ENCODE measurements at places on chromosomes 2 and 18.
A peak's percentile ranks its signal among the peaks of the same experiment; 100 is the strongest.

- no peak for DNase-seq
These were observed 745.9 kb upstream of the SLC8A1 start for GRCh38 chr2:41197781-41198180.

DNA sequence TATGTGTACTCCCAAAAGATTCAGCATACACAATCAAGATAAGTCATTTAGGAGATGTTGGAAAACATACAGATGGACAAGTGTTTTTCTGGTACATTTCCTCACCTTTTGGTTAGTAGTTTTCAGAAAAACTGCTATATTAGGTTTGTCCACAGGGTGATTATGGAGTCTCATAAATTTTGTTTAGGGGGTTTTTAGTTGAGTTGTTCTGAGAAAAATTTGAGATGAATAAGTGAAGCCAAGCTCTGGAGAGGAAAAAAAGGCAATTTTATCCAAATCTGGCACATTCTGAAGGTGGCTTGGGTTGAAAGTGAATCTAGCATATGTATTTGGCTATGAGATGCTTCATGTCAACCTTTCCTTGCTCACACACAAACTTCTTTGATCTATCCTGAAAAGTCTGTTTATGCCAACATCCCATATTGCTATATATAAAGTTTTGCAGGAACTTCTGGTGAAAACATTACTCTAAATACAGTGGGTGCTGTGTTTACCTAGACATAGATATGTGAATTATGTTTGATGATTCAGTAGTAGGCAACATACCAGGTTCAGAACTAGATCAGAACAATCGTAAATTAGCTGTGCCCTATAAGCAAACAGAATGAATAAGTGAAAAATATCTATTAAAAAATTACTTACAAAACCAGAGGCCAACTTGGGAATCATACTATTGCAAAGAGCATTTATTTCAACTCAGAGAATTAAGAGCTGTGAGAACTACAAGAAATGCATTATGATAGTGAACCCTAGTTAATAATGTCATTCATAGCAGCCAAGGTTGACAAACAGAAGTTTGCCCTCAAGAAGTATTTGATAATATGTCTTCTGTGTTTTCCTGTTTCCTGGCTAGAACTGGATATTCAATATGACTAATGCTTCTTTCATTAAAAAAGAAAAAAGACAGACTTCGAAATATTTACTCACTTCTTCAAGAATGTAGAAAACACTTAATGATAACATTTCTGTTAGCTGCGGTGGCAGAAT is 552.0 kb downstream of the IRS1 start:
- no peak for DNase-seq

GRCh38 chr2:23939987-23940717 is at the start of gene UBXN2A:
Gene UBXN2A, plus strand, starts transcription at chr2:23940463. Its CDS starts 17,852 bp downstream, at chr2:23958315.
- DNase-seq: peak; percentile 50

- no peak for DNase-seq
These were observed 126.0 kb downstream of the NXPH2 start for GRCh38 chr2:138654146-138654545.

- peak; percentile 12 for DNase-seq
These were observed 150.6 kb downstream of the RIF1 start for GRCh38 chr2:151560289-151560688.

GRCh38 chr18:58205443-58206160 is 161.6 kb downstream of the NEDD4L start:
- DNase-seq: no peak

GRCh38 chr2:127770973-127771735 is 39.8 kb downstream of the WDR33 start:
- no peak for DNase-seq

GRCh38 chr2:126696644-126697520 is 40.9 kb downstream of the GYPC start:
- no peak for DNase-seq

DNA sequence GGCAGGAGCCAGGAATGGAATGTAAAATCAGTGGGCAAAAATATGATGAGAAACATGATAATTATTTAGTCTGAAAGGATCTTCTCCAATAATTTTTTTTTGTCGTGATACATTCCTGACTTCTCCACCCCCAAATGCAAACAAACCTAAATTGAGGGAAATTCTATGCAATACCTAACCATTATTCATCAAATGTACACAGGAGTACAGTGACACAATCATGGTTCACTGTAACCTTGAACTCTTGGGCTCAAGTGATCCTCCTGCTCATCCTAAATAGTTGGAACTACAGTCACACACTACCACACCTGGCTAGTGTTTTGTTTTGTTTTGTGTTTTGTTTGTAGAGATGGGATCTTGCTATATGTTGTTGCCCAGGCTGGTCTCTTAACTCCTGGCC is 46.5 kb downstream of the RAB10 start:
- no peak for DNase-seq

DNA sequence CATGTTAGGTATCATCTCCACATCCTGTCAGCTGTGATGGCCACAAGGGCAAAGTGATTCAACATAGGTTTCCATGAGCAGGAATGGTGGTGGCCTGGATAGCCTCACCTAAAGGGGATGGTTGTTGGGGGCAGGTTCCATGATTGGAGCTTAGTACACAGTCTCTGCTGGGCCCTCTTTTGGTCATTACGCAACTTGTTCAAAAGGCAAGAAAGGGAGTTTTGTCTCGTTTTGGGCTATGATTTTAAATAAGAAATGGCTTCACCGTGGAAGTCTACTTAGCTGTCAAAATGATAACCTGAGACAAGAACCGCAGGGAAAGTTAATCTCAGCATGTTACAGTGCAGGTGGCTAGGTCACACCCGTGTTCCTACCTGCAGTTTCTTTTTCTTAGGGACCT is 13.1 kb upstream of the MC4R start:
- DNase-seq: no peak

- no peak for DNase-seq
These were observed 299.0 kb downstream of the FBXO15 start for GRCh38 chr18:73848656-73849055.

DNA sequence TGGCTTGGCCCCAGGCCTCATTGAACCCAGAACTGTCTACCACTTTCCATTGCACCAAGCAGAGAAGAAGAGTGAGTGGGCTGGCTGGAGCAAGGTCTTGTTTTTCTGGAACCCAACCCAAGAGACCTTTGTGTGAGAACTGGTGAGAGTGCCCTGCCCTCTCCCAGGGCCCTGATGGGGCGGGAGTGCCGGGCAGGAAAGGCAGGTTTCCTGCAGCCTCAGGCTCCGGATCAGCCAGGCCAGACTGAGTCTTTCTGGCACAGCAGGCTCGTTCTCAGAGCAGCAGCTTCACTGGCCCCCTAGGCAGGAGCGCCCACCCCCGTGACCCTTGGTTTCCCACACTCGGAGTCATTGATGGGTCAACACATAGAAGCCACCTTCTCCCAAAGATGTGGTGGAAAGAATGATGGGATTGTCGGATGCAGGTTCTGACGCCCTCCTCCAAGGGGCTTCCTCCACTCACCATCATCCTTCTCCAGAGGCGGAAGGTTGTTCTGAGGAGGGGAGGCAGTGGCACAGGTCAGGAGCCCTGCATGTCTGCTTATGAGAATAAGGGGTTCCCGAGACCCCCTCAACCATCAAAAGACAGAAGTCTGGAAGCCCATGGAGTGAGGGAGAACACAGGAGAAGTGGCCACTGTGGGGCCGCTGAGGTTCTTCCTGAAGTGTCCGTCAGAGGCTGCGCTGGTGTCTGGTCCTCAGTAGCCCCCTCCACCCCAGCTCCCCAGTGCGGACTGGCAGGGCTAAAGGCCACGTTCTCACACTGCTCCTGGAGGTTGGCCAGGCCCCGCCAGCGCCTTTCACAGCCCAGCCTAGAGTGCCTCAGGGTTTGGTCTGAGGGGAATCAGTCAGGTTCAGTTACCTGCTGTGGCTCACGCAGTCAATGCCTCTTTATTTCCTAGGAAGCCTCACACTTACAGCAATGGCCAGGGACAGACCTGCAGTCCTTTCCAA is 62.8 kb upstream of the LAPTM4A start:
- DNase-seq: no peak

DNA sequence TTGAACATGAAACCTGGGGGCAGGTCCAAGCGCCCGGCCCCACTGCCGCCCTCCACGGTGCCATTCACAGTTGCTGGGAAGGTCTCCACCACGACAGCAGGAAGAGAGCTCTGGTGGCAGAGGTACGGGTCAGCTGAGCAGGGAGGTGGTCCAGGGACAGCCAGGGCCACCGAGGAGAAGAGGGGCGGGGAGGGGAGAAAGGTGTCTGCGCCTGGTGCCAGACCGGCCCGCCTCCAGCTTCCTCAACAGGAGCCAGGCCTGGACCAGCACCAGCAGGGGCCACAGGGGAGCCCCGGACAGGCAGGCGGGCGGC is 56.2 kb downstream of the BIN1 start:
- no peak for DNase-seq

- DNase-seq: no peak
These were observed 200.4 kb downstream of the AGPS start for GRCh38 chr2:177592945-177593344.

DNA sequence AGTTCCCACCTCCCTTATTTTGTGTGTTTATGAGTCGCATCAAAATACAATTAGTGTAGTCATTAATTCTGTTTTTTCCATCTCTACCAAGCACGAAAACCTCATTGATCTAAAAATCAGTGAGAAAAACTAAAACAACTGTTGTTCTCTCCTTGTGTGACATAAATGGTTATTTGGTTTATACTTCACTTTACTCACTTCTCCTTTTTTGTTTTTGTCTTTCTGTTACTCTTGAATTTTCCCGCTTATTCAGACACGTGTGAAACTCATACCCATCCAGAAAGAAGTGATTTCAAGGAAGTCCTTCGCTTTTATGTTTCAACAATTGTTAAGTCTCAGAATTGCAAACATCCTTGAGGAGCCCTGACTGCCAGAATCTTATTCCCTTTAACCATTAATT is 121.6 kb downstream of the EML6 start:
- no peak for DNase-seq

GRCh38 chr18:3877678-3878077 is 427.7 kb downstream of the TGIF1 start:
- no peak for DNase-seq

DNA sequence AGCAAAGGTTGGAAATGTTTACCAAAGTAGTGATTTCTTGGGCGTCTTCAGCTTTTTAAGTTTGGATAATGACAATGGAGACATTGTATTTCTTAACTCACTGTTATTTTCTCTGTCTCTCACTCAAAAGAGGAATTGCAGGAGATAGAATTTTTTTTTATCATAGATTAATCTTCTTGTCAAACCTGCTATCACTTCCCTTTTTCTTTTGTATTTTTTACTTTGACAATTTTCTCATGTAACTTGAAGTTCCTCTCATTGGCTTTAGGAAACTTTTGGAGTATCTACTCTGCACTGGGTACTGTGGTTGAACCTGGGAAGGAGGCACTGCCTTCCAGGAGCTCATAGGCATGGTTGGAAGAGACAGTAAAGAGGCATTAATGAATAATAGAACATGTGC is 489.1 kb downstream of the CNTNAP5 start:
- DNase-seq: no peak

GRCh38 chr18:12478269-12479047 is 70.7 kb downstream of the PRELID3A start:
- no peak for DNase-seq

DNA sequence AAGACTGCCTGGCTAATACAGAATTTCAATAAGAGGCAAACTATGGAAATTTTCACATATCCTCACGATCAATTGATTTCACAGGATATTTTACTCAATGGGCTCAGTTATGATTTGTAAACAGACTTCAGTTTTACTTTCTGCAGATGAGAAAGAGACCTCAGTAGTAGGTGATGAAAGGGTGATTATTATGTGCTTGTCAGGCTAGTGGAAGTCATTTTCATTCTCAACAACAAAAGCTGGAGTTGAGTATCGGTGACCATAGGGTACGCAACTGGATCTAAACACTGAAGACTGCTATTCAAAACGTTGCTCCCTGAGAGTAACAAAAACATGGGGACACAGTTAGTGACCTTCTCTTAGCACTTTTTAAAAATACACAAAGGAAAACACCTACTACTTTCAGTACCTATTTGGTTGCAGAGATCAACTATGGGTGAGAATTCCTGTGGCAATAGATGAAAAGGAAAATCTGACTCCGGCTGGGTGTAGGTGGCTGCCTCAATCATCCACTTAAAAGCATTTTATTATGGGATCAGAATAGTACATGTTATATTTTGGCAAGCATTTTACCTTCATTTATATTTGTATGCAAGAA is 126.2 kb upstream of the VRK2 start:
- DNase-seq: no peak

DNA sequence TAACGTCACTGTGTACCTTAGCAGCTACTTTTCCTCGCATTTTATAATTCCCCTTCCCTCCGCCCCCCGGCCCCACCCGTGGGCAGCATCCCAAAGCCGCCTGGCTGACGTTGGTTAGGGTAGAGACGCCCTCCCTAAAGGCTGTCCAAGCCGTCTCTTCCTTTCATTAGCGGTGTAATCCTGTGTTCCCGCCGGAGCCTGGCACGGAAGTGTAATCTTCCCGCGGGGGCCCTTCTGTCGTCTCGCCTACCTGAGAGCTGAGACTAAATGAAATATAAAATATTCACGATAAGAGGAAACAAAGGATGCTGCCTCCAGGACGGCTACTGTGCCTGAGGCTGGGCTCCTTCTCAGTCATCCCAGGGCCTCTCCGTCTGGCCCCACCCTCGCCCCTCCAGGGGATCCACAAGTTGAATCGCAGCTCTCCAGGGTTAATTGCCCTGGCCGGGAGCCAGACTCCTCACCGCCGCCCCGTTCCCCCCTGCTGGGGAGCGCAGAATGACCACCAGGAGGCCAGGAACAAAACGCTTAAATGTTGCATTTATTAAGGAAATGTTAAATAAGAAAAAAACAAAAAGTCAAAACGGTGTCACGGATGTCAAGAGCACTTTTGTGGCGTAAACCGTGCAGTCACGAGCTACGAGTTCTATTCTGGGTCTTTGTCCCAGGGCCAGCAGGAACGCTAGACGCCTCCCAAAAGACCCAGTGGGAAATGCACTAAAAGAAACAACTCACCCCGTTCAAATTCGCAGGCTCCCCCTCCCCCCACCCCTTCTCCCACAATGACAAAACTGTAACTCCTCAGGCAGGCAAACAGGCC is 1.5 kb downstream of the RPRM start:
- no peak for DNase-seq

- no peak for DNase-seq
These were observed 6.0 kb downstream of the SCG2 start for GRCh38 chr2:223596208-223596607.

GRCh38 chr2:96264656-96265348 is 995 bp downstream of the TMEM127 start:
- DNase-seq: no peak

GRCh38 chr2:1153920-1154319 is 203.3 kb downstream of the SNTG2 start:
- no peak for DNase-seq

GRCh38 chr2:216792222-216793021 is 67.4 kb downstream of the TNP1 start:
- peak; percentile 27 for DNase-seq

- no peak for DNase-seq
These were observed 125.6 kb downstream of the HRH4 start for GRCh38 chr18:24585996-24586566.

GRCh38 chr2:9474361-9475057 is at the start of gene IAH1:
Gene IAH1, plus strand, starts transcription at chr2:9474551. Its CDS starts 16 bp downstream, at chr2:9474567.
- peak; percentile 35 for DNase-seq

DNA sequence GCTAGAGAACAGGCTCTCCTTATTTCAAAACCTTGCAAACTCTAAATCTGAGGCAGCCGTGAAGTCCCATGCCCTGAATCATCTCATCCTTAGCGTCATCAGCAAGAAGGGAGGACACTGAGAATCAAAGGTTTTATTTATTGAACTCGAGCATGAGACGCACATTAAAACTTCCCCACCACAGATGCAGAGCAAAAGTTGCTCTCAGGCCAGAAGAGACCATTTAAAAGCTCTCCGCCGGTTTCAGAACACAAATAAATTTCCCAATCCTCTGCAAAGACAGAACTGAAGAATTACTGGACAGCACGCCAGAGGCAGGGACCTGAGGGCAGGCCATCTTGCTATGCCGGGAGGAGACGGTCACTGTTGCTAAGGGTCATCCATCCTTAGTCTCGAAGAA is 1.3 kb downstream of the AMMECR1L start:
- no peak for DNase-seq
